ENCODE measurements at places on chromosomes 12 and 14.
A peak's percentile ranks its signal among the peaks of the same experiment; 100 is the strongest.

DNA sequence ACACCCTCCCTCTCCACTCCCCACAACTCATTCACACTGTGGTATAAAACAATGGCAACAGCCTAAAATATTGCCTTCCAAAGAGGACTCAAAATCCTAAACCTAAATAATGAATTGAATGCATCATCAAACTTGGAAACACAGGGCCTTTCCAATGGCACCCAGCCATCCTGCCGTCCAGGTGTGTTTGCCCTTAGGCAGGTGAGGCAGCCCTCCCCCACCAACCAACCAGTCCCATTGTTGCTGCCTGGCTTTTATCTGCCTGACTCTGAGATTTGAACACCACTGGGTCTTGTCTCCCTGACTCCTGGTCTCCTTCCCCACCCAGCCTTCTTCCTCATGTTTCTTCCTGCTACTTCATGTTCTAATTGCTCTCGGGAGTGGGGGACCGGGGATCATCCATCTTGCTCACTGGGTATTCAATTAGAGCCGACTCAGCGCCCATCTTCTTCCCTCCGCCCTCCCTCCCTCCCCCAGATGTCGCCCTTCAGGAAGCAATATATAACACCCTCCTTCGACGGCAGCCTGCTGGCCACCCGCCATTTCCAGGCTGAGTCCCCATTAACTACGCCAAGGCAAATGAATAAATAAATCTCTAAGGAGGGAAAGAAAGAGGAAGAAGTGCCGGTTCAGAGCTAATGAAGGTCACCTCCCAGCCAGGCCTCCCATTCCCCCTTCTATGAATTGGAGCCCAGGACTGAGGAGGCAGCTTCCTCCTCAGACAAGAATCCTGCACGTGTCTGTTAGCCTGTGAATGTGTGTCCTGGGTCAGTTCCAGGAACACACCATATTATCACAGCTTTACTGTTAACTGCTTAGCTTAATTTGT lies 36.3 kb upstream of the NTF3 start:
- H3K27me3 ChIP-seq, result peaks cover 2% of the 10 kb centered on the region
- no peaks in the 10 kb centered on the region for H3K36me3 ChIP-seq
- no peaks in the 10 kb centered on the region for H3K4me1 ChIP-seq
- no peak overlapping the region for H3K27ac ChIP-seq

- peak overlapping the region; percentile 71 for H3K27ac ChIP-seq
- H3K4me1 ChIP-seq, result peaks cover 69% of the 10 kb centered on the region
- H3K36me3 ChIP-seq, result no peaks in the 10 kb centered on the region
- H3K4me3 ChIP-seq, result peak overlapping the region; percentile 64
- peak; percentile 72 for DNase-seq
These were observed 82.5 kb downstream of the MED13L start for GRCh38 chr12:116194935-116195431.

DNA sequence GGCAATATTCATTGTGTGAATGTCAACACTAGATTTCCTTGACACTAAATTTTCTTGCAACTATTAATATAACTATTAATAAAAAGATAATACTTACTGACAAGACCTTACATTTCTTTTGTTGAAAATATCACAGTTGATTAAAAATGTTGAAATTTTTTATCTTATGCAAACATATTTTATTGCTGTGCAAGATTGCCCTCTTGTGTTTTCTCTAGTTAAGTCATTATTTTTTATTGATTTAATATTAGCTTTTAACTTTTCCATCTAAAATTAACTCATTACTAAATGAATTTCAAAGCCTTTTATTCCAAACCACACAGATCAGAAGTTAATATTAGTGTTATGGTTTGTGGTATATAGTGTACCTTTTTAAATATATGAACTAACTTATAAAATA lies 11.7 kb upstream of the NAA30 start:
- DNase-seq, result no peak
- no peaks in the 10 kb centered on the region for H3K27me3 ChIP-seq
- no peak overlapping the region for H3K4me3 ChIP-seq
- H3K4me1 ChIP-seq, result no peaks in the 10 kb centered on the region
- no peak overlapping the region for H3K27ac ChIP-seq

- H3K4me3 ChIP-seq, result no peak overlapping the region
- H3K27me3 ChIP-seq, result peaks cover 13% of the 10 kb centered on the region
- H3K27ac ChIP-seq, result no peak overlapping the region
- H3K4me1 ChIP-seq, result peaks cover 31% of the 10 kb centered on the region
These were observed 175.2 kb upstream of the BCL2L14 start for GRCh38 chr12:11895421-11896078.

DNA sequence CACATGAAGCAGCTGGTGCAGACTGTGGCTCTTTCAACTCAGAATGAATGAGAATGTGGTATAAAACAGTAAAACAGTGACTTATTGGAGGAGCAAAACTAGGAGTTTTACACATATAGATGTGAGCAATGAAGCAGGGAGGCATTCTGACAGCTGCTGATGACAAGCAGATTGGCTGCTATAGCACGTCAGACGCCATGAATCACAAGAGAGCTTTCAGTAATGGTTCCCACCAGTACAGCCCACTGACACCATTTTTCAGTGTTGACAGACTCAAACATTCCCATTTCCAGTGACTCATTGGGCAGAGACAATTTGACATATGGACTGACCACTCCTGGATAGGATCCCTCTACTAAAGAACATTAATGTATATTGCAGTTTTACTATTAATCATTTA lies 24.6 kb upstream of the FSCB start:
- no peaks in the 10 kb centered on the region for H3K36me3 ChIP-seq
- H3K4me3 ChIP-seq, result no peak overlapping the region
- no peak for DNase-seq
